ENCODE measurements at places on chromosomes 3 and 15.

- DNase-seq, result no peak
These were observed 62.8 kb downstream of the ISG20 start for GRCh38 chr15:88701561-88702095.

DNA sequence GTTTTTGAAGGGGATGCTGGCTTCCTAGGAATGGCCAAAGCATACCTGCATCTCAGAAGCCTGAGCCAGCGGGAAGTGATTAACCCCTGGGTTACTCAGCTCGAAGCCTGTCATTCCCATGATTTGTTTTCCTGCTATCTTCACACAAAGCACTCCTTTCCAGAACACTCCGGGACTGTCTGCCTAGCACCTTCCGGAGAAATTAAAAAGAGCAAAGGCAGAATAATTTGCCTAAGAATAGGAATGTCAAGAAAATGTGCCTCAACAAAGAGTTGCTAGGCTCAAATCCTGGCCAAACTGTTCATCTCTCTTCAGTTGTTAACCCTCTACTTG is 34.1 kb downstream of the TPM1 start:
- DNase-seq, result no peak

DNA sequence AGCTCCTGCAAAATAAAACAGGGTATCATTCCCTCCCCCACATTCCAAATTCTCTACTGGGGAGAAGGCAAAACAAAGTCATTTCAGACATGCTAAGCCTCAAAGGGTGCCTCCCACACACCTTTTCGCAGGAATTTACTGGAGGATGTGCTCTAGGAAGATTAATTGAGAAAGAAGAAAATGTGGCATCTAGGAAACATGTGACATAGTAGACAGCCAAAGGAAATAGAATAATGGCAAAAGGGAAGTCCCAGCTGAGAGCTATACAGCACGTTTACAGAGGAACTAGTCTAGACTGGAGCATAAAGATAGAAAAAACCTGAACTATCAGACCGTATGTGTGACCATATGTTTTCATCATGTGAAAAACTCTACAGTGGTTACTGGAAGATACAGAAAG is 58.8 kb upstream of the MELTF start:
- DNase-seq, result no peak

DNA sequence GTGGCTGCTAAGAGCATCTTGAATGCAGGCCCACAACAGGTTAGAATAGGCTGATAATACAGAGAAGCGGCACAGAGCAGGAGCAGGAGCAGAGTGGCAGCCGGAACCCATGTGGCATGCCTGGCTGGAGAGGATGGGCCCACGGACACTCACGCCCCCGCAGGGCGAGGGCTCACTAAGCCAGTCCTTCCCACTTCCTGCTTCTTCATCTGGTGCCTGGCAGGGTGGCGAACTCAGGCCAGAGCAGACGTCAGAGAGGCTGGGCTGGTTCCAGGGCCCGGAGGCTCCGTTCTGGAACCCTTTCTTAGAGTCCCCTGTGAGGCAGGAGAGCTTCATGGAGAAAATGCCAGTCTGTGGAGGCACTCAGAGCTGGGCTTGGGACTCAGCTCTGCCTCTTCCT is 195.1 kb downstream of the NTRK3 start:
- no peak for DNase-seq

GRCh38 chr3:18501679-18502343 is 76.7 kb upstream of the SATB1 start:
- DNase-seq, result no peak

DNA sequence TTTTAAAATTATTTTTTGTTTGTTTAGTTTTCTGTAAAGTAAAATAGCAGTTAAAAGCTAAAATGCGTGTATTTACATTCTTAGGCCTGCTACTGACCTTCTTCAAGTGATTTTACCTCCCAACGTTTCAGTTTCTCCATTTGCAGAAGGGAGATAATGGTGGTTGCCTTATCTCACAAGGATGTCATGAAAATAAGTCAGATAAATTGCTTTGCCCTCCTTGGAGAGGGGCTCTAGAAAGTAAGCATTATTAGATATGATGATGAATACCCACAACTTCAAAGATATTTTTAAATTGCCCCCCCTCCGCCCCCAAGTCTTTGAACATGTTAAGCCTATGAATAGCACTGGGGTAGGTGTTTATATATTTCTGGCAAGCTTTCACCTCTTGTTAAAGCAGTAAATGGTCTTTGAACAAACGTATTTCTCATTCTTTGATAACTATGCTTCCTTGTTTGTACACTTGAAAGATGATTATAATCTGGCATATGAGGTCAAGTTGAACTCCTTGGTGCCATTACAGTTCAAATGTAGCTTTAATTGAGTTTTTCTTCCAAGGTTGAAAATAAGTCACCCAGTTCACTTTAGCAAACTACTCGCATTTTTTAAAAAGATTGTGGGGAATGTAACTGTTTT is 6.4 kb downstream of the TERC start:
- DNase-seq, result no peak

- DNase-seq, result no peak
These were observed 39.8 kb upstream of the GMNC start for GRCh38 chr3:190902292-190902691.

Data from NCI-H1417 treated with DMSO at 0.1 percent for 48 hours (cell line).